RKO (cell line): ENCODE measurements at places on chromosomes 3 and 15.

DNA sequence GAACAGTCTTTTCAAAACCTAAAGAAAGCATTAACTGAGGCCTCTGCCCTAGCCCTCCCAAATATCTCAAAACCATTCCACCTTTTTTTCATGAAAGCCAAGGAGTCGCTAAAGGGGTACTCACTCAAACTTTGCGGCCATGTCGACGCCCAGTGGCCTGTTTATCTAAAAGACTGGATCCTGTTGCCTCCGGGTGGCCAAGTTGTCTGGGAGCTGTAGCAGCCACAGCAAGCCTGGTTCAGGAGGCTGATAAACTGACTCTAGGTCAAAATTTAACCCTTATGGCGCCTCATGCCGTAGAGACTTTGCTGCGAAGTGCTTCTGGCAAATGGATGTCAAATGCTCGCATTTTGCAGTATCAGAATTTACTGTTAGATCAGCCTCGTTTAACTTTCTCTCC lies 39.5 kb downstream of the ZBTB11 start:
- DNase-seq = no peak

GRCh38 chr3:21751886-21752285 lies 876 bp upstream of the ZNF385D start:
- no peak for DNase-seq

- no peak for DNase-seq
Observed at GRCh38 chr3:174495311-174495710, 363.8 kb upstream of the NAALADL2 start.

DNA sequence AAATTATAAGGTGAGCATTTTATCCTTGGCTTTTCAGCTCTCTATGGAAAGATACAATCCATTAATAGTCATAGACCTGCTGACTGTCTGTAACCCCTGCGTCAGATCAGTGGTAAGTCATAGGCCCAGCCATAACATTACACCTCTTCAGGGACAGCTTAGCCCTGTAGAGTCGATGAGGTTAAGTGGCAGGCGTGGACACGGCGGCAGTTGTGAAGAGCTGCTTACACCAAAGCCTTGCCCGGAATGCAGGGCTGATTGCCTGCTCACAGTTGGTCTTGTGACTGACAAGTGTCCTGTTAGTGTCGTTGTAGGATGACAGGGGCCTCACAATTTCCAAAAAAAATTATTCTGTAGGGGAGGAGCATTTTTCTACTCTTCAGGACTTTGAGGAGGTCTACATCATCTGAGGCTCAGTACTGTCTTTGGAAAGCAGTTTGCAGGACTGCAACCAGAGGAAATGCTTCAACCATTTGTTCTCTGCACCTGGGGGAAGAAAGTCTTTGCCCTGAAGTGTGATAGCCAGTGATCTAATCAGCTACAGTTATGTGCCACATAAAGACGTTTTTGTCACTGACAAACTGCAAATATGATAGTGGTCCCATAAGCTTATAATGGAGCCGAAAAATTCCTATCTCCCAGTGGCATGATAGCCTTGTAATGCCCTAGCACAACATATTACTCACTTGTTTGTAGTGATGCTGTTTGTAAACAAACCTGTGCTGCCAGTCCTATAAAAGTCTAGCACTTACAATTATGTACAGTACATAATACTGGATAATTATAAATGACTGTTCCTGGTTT lies 14.9 kb upstream of the SELENOT start:
- no peak for DNase-seq

DNA sequence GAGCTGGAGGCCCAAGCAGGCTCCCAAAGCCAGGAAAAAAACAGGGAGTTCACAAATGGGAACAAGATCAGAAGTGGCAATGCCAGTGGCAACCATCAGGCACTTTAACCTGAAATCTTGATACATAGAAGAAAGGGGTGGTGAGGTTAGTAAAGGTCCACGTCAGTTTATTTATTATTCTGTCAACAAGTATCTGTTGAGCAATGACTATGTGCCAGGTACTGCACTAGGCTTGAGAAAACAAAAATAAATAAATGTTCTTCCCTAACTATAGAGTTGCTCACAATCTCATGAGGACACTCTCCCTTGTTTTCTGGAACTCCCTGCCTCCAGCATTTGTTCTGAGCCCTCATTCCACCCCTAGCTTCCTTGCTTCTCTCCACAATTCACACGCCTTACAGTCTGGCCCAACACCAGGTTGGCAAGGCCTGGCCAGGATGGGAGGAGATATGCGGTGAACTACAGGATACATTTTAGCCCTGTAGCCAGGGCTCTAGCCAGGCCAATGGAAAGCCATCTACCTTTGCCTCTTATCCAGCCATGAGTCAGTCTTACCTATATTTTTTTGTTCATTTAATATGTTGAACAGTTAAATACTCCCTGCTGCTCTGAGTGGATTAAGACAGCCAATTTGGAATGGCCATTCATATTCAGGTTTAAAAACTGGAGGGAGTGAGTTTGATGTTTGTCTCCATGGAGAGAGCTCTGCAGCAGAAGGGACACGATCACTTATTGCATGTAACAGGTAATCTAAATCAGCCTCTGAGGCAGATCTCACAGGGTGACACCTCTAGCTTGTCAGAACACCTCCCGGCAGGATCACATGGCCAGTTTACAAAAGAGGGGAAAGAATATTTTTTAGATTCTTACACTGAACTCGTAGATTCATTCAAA lies 161.9 kb upstream of the ATP11B start:
- no peak for DNase-seq

GRCh38 chr15:101368861-101369642 lies 74.0 kb upstream of the SNRPA1 start:
- DNase-seq = no peak
